ENCODE measurements at places on chromosomes 7 and 10.
A peak's percentile ranks its signal among the peaks of the same experiment; 100 is the strongest.

- no peak for DNase-seq
Measured at GRCh38 chr10:119278126-119278709, 70.8 kb downstream of the GRK5 start.

- DNase-seq, result no peak
Measured at GRCh38 chr7:147803606-147804005, 787.0 kb upstream of the C7orf33 start.

GRCh38 chr10:28434063-28434462 lies 98.9 kb upstream of the WAC start:
- DNase-seq, result no peak

DNA sequence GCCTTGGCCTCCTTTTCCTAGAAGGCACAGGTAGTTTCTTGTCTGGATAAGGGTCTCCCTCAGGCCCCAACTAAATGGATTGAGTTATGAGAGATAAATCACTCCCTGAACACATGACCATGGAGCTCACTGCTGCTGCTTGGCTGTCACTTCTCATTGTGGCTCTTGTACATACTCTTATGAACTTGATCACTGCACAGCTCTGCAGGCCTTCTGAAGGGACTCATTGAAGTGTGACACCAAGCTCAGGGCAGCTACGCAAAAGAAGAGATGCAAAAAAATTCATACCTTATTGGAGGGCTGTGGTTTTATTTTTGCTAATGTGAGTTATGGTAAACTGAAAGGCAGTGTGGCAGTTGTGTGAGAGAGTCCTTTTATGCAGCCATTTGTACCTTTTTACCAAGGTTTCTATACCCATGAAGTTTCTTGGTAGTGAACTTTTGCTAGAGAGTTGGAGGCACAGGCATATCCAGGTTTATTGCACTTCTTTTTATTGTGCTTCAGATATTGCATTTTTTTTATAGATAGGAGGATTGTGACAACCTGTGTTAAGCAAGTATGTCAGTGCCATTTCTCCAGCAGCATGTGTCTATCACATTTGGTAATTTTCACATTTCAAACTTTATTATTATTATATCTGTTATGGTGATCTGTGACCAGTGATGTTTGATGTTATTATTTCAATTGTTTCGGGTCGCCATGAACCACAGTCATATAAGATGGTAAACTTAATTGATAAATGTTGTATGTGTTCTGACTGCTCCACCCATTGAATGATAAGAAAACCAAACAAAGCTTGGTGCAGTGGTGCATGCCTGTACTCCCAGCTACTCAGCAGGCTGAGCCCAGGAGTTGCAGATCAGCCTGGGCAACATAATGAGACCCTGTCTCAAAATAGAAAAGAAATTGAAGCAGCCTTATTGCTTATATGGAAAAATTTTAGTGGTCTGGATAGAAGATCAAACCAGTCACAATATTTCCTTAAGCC lies 100.6 kb downstream of the LRRC4 start:
- peak; percentile 20 for DNase-seq

- no peak for DNase-seq
Measured at GRCh38 chr7:114419441-114420272, 5.0 kb downstream of the FOXP2 start.

GRCh38 chr10:480928-481552 lies 208.4 kb downstream of the DIP2C start:
- peak; percentile 15 for DNase-seq

- no peak for DNase-seq
Measured at GRCh38 chr7:105350906-105351305, 37.8 kb downstream of the SRPK2 start.

DNA sequence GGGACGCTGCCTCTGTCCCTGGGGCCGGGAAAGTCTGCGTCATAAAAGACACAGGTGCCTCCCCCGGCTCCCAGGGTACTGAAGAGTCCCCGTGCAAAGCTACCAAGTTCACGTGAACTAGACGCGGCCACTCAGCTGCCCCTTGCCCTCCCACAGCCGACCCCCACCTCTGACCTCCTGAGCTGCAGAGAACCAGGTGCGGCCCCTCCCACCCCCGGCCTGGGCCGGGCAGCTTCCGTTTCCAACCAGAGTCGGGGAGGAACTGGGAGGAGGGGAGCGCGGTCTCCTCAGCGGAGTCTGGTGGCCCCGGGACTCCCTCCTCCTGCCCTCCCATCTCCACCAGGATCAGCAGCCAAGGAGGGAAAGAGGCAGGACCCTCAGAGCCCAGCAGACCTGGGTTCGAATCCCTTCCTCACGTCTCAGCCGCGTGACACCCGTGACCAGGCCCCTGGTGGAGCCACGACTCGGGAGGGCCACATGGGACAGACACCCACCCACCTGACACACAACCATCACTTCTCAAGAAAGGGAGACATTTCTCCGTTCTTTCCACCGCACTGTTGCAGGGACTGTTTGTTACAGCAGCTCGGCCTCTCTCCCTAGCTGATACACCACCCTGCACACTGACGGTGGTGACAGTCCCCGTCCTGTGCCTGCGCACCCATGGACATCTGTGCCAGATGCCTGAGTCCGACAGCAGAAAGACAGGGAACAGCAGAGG lies 37.4 kb upstream of the PDGFA start:
- no peak for DNase-seq

DNA sequence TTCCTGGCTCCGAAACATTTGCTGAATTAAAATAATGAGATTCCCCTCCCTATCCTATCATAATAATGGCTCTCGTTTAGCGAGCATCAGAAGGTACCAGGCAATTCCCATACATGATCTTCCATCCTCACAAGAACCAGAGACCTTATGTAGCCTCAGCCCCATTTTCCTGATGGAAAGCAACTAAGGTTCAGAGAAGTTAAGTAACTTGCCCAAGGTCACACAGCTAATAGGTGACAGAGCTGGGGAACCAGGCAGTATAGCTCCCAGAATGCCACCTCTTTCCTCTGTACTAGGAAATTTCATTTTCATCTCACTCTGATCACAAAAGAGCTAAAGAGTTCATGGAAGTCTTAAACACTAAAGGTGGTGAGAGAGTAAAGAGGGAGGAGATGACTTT lies 2.4 kb downstream of the SLIT1 start:
- DNase-seq, result no peak

- no peak for DNase-seq
Measured at GRCh38 chr7:69341288-69341687, 257.0 kb upstream of the AUTS2 start.

GRCh38 chr7:142797391-142798377 lies 26.9 kb downstream of the PRSS2 start:
- peak; percentile 38 for DNase-seq

GRCh38 chr7:19284596-19285300 lies 139.5 kb upstream of the FERD3L start:
- no peak for DNase-seq

- no peak for DNase-seq
Measured at GRCh38 chr7:39238234-39238869, 260.6 kb downstream of the POU6F2 start.

GRCh38 chr10:63502832-63503231 lies 18.4 kb upstream of the REEP3 start:
- DNase-seq, result no peak

GRCh38 chr7:71270558-71270957 lies 138.6 kb downstream of the GALNT17 start:
- no peak for DNase-seq

DNA sequence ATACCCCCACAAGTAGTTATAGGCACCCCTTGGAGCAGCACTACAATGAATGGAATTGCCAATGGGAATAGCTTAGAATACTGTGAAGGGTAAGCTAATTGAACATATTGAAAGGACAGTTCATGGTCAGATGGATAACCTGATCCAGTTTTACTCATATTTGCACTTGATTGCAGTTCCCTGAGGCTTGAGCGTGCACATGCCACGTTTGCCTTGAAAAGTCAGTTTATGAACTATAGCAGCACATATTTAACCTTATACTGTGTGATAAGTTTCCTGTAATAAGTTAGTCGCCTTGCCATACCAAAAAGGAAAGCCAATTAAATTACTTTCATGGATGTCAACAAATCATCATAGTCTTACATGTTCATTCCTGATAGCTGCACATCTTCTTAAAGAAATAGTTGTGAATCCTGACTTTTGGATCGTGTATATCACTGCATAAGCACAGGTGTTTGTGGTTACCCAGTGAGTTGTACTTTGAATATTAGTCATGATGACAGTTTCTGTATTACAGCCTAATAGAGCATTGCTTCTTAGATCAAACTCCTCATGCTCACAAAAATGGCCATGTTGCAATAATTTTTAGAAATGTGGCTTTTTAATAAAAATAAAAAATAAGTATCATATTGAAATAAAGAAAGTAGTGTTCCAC lies 21.6 kb downstream of the DNTT start:
- DNase-seq, result no peak

DNA sequence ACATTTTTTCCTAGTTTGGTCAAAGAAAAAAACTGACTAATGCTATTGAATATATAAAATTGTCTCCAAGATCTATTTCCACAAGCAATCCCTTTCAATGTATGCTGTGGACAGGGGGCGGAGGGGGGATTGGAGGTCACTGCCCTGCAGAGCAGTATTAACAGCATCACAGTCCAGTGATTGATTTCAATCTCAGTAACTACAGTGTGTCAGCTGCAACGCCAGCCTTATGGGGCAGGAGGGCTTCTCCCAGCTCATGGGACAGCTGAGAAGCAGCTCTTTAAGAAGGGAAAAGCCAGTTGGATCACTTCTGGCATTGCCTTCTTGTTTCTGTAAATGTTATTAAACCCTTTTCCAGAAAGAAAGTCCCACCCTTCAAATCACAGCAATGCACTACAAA lies 65.0 kb downstream of the RAPGEF5 start:
- no peak for DNase-seq

GRCh38 chr10:93749218-93749799 lies 8.4 kb upstream of the LGI1 start:
- DNase-seq, result no peak

DNA sequence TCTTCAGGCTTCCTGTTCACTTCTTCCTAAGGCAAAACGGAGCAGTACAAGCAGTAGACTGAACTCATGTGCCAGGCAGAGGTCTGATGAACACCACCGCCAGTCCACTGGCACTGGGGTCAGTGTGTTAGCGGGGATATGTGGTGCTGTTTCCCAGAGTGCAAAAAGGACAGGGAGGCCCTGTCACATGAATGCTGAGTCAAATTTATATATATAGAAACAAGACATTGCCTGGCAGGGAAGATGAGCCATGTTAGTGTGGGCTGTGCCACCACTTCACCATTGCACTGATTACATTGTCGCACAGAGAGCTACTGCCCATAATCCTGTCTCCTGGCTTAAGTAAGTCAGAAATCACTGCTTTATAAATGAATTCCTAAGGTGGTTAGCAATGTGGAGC lies 122.2 kb upstream of the AMPH start:
- DNase-seq, result no peak

- peak; percentile 30 for DNase-seq
Measured at GRCh38 chr7:5232874-5233273, 42.8 kb downstream of the WIPI2 start.

DNA sequence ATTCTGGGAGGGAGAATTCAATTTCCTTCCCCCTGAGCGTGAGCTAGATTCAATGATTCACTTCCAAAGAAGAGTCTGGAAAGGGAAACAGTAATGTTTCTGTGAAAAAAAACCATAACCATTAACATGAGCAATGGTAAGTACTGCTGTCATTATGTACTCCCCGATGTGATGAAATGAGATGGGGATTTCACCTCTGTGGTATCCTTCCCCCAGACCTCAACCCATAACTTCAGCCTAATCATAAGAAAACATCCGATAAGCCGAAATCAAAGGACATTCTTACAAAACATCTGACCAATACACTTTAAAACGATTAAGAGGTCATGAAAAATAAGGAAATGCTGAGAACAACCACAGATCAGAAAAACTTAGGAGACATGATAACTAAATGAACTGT lies 27.2 kb downstream of the EZH2 start:
- DNase-seq, result no peak

GRCh38 chr10:114523876-114524275 lies 119.6 kb upstream of the AFAP1L2 start:
- peak; percentile 9 for DNase-seq

DNA sequence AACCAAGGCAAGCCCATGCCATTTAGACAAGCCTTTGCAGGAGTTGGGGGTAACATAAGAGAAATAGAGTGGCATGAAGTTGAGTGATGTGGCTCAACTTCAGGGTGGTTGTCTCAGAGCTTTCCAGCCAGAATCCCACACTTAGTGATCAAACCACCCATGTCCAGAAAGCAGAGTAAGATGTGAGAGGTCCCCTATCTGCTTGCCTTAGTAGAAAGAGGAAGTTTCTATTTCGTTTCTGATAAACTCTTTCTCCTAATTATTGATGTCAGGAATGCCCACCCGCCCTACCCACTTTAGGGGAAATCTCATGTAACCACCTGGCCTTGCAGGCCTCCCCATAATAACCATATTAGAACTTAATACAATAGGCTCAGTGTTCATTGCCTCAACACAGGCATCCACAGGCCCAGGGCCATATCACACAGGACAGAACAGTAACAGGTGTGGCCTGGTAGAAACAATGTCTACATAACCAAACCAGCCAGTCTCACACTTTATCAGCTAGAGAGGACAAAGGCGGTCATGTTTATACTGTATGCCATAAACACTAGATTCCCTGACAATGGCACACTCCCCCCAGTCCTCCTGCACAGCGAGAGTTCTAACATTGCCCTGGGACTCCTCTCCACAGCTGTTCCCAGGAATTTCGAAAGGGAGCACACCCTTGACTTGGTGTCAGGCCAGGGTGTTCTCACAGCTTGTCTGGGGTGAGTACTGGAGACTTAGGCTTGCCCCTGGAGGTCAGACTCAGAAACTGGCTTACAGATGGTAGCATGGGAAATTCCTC lies 364.4 kb downstream of the CXCL12 start:
- DNase-seq, result no peak

DNA sequence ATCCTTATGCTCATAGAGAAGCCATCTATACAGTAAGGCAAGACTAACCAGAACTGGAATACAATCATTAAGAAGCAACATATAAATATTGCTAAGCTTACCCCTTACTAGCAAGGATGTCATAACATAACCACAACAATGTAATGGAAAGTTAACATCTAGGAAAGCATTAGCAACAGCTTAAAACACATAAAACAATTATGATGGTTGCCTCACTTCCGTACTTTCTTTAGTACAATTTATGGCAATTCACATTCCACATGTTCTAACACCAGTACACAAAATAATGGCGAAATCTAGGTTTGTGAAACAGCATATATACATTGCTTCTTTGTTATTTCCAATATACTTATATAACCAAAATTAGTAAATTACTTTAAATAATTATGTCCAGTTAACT lies 195.0 kb downstream of the AHR start:
- DNase-seq, result no peak

- DNase-seq, result no peak
Measured at GRCh38 chr7:82904871-82905270, 257.8 kb downstream of the PCLO start.

All from NAMALWA (cell line).